Activated CD8-positive, alpha-beta T cell treated with anti-CD3 and anti-CD28 coated beads, Interleukin-2, amount 10 ng/mL, durations not matched to agents 7 days and 5 days (primary cell): ENCODE measurements at places on chromosomes 6 and 20.

- DNase-seq = no peak
These were observed 45.3 kb downstream of the CLIC5 start for GRCh38 chr6:45970326-45970725.

DNA sequence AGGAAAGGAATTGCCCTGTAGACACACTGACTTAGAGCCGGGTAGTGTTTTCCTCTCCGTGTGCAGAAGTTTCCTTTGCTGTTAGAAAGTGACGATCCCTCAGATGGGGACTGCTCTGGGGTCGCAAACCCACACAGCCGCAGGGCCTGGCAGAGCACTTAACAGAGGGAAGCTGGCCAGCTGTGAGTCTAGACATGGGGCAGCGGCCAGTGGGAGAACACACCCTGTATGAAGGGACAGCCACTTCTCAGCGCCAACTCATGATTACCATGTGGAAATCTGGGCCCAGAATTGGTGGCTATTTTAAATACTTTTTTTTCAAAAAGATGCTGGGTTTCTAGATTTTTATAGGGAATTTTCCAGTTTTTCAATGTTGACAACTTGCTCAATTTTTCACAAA lies 39.4 kb downstream of the SLC9A8 start:
- no peak for DNase-seq

DNA sequence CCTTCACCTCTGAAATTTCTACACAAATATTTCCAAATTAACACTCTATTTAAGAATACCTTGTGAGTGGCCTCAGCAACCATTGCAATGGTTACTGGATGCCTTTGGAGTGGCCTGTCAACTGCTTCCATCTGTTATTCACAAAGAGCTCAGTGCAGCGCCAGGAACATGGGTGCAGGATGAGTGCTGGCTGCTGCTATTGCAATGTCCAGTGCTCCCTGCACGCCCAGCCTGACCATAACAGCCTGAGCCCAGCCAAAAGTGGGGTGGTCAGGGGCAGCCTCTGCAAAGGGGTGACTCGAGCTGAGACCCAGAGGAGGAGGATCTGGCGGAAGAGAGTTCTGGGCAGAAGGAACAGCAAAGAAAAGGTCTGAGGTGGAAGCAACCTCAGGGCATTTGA lies 18.4 kb downstream of the CASS4 start:
- DNase-seq = no peak

GRCh38 chr20:31716818-31717477 lies 5.7 kb downstream of the BCL2L1 start:
- DNase-seq = no peak

GRCh38 chr20:50418890-50419642 lies 91.1 kb upstream of the PTPN1 start:
- no peak for DNase-seq

GRCh38 chr6:87995461-87995860 lies 52.2 kb upstream of the SPACA1 start:
- DNase-seq = no peak

DNA sequence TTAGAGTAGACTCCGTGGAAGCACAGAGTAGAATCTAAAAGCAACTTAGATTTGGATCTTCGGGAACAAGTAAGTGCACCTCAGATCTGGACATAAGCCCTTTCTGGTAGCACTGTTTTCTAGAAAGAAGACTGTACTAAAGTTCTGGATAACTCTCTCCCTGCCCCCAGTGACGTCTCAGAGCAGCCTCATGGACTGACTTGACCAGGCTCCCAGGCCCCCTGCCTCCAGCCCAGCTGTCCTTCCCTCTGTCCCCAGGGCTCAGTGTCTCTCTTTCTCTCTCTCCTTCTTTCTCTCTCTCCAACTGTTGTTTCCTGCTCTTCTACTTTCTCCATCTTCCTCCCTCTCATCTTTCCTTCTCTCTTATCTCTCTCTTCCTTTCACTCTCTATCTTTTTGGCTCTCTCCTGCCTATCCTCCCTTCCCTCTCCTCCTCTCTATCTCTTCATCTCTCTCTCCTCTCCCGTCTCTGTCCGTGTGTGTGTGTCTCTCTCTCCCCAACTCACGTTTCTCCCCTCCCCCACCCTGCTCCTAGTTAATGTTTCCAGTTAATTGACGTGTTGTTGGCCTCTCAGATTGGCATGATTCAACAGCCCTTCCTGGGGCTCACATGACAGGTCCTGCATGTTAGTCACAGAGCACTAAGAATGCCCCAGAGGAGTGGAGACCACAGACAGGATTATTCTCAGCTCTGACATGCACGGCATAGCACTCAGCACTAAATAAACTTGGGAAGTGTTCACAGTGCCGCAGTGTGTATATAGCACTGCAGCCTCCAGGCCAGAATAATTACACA lies 180.4 kb upstream of the FOXQ1 start:
- DNase-seq = no peak
